ENCODE measurements at places on chromosomes 1 and 21. TPM values are rescaled to one million over a fixed set of nuclear protein-coding genes. Genes with fewer than 3 reads are reported as not detected.

- DNase-seq: no peak
Measured at GRCh38 chr21:45088116-45088515, 13.7 kb downstream of the ADARB1 start.

Gene PGLYRP3
- not detected for total RNA-seq

- no peak for DNase-seq
Measured at GRCh38 chr1:34843392-34844251, 15.9 kb downstream of the SMIM12 start.

Gene CD52
- total RNA-seq: 1.2 TPM

DNA sequence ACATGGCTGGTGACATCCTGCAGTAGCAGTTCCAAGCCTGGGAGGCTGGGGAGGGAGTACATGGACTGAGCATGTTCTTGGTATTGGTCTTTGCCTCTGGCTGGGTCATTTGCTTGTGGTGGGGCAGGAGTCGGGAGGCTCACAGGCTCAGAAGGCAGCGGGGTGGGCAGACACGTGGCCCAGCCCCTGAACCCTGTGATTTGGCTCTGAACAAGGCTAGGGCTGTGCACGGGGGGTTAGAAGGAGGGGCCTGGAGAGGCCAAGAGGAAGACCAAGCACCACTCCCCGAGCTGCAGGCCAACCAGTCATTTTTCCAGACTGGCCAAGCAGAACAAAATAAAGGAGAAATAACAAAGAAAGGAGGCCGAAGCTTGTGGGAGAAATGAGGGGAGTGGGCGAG is 9.7 kb upstream of the PRELP start:
- no peak for DNase-seq

DNA sequence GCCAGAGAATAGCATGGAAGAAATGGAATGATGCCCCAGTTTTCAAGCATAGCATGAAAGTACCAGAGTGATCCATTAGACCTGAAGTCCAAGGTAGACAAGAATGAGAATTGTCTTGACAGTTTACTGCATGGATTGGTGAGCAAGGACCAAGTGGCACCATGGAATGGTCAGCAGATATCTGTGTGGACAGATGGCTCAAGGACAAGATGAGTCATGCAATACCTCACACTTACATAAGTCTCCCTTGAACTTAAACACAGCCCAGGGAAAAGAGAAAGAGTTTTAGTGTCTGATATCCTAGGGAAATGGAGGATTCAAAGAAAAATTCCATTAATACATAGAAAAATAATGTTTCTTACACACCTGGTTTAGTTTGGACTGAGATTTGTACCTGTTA is 195.2 kb downstream of the MRPL39 start:
- DNase-seq: no peak

DNA sequence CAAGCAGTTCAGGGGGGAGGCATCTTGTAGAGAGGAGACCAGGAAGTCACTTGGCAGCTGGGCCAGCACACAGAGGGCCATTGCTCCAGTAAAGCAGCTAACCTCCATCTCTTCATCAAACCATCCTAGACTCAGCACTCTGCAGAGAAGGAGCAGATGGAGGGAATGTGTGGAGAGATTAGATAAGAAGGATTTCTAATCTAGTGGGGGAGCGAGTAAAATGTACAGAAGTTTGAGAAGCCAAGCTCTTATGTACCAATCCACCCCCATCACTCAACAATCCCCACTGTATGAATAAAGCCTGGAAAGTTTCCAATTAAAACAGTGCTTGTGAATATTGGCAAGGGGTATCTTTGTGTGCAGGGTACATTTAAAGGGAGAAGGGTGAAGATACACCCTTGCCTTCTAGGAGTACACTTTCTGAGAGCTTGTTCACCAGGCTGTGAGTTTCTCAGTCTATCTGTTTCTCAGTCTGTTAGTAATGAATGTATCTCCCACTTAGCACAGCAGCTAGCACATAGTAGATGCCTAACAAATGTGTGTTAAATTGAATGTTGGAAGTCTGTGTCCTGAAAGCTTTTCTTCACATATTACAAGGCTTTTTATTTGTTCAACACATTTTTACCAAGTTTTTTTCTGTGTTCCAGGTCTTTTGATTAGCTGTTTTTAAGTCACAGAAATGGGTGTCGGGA is 142.7 kb upstream of the UBE2U start:
- DNase-seq: no peak

DNA sequence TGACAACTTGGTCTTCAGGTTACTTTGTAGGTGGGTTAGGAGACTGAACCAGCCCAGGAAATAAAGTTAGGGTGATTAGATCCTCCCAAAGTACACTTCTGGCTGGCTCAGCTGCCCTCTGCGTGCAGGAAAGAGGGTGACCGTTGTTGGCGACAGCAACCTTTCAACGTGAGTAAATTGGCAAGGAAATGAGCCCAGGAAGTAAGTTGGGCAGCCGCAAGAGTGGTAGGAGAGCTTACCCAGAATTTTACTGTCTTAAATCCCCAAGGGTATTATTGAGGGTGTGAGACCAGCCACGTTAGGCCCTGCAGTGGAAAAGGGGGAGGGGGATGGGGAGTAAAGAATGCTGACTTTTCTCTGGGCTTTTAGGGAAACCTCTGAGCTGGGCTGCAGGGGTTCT is 1.6 kb downstream of the TENT5C start:
- no peak for DNase-seq

- no peak for DNase-seq
Measured at GRCh38 chr1:111221276-111221632, 6.3 kb upstream of the CHI3L2 start.

- DNase-seq: no peak
Measured at GRCh38 chr1:170310951-170311350, 165.2 kb downstream of the NTMT2 start.

- no peak for DNase-seq
Measured at GRCh38 chr1:44405798-44406736, 1.0 kb downstream of the RNF220 start.

DNA sequence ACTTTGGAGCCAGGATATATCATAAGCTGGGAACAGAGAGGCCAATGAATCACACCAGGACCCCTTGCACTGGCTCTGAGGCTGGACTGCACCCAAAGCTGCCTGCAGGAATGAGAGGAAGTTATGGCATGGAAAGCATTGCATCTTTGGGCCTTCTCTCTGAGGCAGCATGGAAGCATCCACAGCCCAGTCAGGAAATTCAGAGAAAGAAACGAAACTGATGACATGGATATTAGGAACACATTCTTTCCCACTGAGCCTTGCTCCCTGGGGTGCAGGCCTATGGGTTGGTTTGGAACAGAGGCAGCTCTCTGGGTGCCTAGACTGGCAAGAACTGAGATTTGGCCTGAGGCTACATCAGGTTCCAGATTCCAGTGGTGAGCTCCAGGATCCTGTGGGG is 98.6 kb downstream of the NGF start:
- no peak for DNase-seq

GRCh38 chr21:43331962-43332828 is 94.7 kb downstream of the SIK1 start:
- DNase-seq: no peak

Gene NPR1
- 2.1 TPM for total RNA-seq

DNA sequence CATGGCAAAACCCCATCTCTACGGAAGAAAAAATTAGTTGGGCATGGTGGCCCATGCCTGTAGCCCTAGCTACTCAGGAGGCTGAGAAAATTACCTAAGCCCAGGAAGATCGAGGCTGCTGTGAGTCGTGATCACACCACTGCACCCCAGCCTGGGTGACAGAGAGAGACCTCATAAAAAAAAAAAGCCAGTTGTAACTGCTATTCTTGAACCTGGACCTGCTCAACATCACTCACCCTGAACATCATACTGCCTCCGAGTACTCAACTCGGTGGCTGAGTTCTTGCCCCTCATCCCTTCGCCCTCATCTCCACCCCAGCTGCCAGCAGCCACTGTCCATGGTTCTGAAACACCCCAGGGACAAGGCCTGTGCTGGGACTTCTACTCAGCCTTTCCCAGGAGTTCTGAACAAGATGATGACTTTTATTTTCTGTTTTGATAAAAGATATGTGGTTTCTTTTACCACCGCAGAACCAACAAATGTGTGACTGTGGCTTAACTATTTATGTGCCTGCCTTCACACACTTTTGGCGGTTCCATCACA is 5.4 kb upstream of the DISP3 start:
- no peak for DNase-seq

- no peak for DNase-seq
Measured at GRCh38 chr1:170010443-170010842, 64.1 kb downstream of the KIFAP3 start.

Gene ADAMTSL4
- 0.46 TPM for total RNA-seq

- no peak for DNase-seq
Measured at GRCh38 chr1:21174654-21175323, 1.9 kb downstream of the EIF4G3 start.

Gene TP73
- 0.04 TPM for total RNA-seq

DNA sequence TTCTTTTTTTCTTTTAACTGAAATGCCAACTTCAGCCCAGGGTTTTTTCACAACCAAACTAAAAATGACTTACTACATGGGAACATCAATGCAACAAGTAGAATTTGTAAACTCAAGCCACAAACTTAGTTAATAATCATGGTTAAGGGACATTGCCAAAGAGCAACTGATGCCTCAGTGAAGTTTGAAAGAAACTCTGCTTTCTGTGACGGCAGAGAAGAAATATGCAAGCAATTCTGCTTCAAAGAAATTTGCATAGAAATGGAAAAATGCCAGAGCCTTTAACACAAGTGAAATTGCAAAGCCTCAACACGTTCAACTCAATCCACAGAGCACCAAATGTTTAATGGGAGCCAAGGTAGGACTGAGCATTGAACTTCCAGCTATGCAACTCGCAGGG is 5.0 kb upstream of the CHD5 start:
- DNase-seq: no peak

DNA sequence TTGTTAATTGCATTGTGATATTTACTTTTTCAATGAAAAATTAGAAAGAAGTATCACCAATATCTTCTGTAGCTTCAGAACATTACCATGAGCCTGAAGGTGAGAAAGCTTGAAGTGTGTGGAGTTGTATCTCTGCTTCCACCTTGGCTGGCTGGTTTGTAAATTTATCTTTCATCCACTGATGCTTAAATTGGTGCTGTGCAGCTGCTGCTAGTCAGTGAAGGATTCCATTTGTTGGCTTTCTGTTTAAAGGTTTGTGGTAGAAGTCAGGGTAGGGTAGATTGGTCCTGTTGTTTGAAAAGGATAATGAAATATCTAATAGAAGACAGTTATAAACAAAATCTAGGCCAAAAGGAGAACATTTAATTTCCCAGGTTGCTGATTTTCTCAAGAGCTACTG is 105.7 kb downstream of the C1orf21 start:
- DNase-seq: no peak

All from kidney epithelial cell (primary cell).